Activated CD4-positive, alpha-beta T cell treated with anti-CD3 and anti-CD28 coated beads for 4 hours (primary cell): ENCODE measurements at places on chromosomes 11 and 22.

- no peak for DNase-seq
Measured at GRCh38 chr22:37827056-37827455, 3.9 kb downstream of the GALR3 start.

GRCh38 chr11:44592125-44592940 lies 26.9 kb downstream of the CD82 start:
- no peak for DNase-seq

DNA sequence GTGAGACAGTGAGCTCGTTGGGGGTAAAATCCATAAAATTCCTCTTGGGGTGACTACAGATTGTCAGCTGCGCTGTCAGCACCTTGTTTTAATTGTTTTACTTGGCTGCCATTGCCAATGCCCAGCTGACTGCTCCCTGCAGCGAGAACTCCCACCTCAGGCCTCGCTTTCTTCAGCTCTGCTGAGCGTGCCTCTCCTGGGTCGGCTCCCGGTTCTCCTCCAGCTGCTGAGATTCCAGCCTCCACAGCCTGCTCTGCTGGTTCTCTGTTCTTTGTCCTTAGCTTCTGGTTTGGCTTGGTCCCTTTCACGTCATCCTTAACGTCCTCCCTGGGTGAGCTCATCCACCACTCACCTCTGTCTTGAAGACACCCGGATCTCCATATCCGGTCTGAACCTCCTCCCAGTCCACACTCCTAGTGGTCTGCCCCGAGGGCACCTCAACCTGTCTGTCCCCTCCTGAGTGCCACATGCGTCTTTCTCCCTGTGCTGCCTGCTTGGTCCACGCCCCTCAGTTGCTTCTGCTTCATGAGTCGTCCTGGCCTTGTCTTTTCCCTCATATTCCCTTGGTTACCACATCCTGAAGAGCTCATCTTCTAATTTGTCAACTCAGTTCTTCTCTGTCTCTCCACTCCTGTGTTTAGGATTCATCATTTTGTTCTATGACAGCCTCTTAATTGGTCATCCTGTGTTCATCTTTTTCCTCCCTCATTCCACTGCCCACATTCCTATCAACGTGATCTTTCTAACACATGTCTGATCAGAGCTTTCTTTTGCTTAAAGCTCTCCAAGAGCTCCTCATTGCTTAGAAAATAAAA lies 35.6 kb downstream of the BMAL1 start:
- DNase-seq = no peak

GRCh38 chr22:35690001-35690400 lies 27.7 kb upstream of the APOL5 start:
- no peak for DNase-seq

DNA sequence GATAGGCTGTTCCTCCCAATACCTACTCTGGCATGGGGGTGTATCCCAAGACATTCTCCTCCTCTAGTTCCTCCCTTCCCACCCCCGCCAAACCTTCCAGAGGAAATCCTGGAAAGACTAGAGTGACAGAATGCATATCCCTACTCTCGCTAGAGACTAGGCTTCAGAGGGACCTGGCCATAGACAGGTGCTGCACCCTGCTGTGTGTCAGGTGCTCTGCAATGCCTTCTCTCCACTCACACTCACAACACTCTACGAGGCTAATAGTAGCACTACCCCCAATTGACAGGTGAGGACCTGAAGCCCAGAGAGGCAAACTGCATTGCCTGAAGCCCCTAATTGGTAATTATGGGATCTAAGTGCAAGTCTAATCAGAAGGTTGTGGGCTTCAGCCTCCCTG lies 46.2 kb upstream of the LMO1 start:
- no peak for DNase-seq

GRCh38 chr11:9003573-9004182 lies at the start of gene NRIP3:
Gene NRIP3, minus strand, starts transcription at chr11:9004001. Its CDS starts 66 bp downstream, at chr11:9003935.
- peak; percentile 75 for DNase-seq
